ENCODE measurements at places on chromosomes 11 and 22.

- DNase-seq = no peak
- H3K4me1 ChIP-seq = peaks cover 16% of the 10 kb centered on the region
These were observed 8.8 kb upstream of the KLHL35 start for GRCh38 chr11:75441804-75442132.

GRCh38 chr22:43888740-43889139 is 3.1 kb downstream of the PNPLA5 start:
- H3K4me3 ChIP-seq = no peak overlapping the region
- 0 out of 2 replicates have a peak, but pooled peaks cover 2% of the 10 kb centered on the region for H3K36me3 ChIP-seq
- peaks cover 4% of the 10 kb centered on the region for H3K4me1 ChIP-seq
- H3K27ac ChIP-seq = no peak overlapping the region

DNA sequence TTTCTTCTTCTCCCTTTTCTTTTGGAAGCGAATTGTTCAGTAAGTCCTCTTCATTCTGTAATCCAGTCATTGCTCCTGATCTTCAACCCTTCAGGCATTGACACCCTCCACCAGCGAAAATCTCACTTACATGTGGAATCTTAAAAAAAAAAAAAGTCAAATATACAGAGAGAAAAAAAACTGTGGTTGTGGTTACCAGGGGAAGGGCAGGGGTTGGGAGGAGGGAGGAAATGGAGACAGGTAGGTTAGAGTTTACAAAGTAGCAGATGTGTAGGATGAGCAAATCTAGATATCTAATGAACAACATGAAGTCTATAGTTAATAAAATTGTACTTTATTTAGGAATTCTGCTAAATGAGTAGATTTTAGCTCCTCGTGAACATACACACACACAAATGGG is 17.7 kb upstream of the TMEM123 start:
- DNase-seq = no peak
- H3K4me1 ChIP-seq = no peaks in the 10 kb centered on the region
- H3K27me3 ChIP-seq = no peaks in the 10 kb centered on the region
- no peak overlapping the region for H3K4me3 ChIP-seq
- H3K27ac ChIP-seq = no peak overlapping the region
- H3K36me3 ChIP-seq = no peaks in the 10 kb centered on the region

DNA sequence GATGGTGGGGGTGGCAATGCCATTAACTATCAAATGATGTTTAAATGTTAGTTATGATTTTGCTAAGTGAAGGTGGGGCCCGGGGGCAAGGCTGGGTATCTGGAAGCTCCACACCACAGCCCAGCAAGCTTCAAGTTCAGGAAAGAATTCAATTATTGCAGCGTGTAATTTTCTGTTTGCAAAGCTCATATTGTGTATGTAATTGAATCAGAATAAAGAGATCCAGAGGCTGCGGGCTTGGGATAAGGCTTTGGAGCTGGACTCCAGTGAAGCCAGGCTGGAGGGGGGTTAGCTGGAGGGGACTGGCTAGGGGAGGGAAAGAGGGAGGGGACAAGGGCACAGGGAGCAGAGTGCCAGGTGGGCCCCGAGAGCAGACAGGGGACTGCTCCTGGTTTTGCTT is 557.1 kb upstream of the CADM1 start:
- H3K27me3 ChIP-seq = peaks cover 6% of the 10 kb centered on the region
- peaks cover 11% of the 10 kb centered on the region for H3K4me1 ChIP-seq
- H3K4me3 ChIP-seq = no peak overlapping the region
- no peak for DNase-seq

DNA sequence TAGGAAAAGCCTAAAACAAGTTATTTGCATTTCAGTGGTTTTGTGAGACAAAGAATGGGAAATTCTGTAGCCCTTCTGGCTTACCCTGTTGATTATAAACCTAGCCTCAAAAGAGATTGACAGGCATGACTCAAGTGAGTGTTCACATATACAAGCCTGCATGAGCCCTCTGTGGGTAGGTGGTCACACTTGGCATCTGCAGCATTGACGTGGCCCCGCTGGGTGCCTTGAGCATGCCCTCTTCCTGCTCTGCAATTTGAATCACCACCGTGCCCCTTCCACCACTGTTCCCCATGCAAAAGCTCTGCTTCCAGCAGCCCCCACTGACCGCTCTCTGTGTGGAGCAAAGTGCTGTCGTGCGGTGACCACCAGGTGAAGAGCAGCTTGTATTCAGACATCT is 21.0 kb upstream of the ADSL start:
- peaks cover 28% of the 10 kb centered on the region for H3K36me3 ChIP-seq
- H3K27me3 ChIP-seq = no peaks in the 10 kb centered on the region
- H3K4me1 ChIP-seq = peaks cover 8% of the 10 kb centered on the region
- no peak overlapping the region for H3K27ac ChIP-seq
- H3K4me3 ChIP-seq = no peak overlapping the region
- no peak for DNase-seq

- H3K4me1 ChIP-seq = no peaks in the 10 kb centered on the region
- no peak overlapping the region for H3K27ac ChIP-seq
- H3K36me3 ChIP-seq = peaks cover 13% of the 10 kb centered on the region
- H3K4me3 ChIP-seq = no peak overlapping the region
- H3K27me3 ChIP-seq = no peaks in the 10 kb centered on the region
These were observed 15.0 kb downstream of the TUB start for GRCh38 chr11:8095806-8096522.

- peak; percentile 42 for DNase-seq
- H3K27me3 ChIP-seq = no peaks in the 10 kb centered on the region
- no peak overlapping the region for H3K4me3 ChIP-seq
These were observed 48.5 kb upstream of the MN1 start for GRCh38 chr22:27850000-27850521.

Data from H1 (cell line).